T-cell (primary cell): ENCODE measurements at places on chromosomes 5 and 9.

GRCh38 chr9:74554751-74555419, 57.8 kb downstream of the RORB start:
- DNase-seq: no peak

DNA sequence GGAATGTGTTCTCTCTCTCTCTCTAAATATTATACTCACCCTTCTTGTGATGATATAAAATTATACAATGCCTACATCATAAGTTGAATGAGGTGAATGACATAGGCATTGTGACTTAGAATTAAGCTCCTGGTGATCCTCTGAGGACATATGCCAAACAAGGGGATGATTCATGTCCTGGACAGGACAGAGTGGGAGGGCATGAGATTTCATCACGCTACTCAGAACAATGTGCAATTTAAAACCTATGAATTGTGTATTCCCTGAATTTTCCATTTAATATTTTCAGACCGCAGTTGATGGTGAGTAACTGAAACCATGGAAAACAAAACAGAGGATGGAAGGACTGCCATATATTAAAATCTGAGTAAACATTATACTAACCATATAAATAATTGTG, 782.2 kb upstream of the NUDT12 start:
- DNase-seq: no peak

DNA sequence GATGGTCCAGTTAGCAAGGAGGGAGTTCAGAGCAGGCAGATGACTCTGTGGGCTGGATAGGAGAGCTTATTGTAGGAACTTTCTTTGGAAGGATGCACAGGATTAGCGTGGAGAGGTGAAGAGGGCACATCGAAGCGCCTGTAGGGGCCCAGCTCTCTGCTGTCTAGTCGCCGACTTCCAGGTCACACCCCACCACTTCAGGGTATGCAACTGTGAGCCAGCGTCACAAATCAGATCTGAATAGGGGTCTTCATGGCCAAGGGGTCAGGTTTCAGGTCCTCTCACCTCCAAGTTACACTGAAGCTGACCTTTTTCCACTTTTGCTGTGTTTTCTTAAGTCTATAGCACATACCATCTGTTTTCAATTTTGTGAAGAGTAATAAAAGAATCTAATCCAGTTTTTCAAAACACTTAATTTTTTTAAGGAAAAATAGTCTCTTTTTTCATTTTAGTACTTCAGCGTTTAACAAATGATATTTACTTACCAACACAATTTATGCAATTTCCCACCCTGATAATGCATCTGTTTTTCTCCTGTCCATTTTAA, 364.2 kb upstream of the CLINT1 start:
- DNase-seq: no peak

GRCh38 chr9:81183761-81184160, 505.6 kb downstream of the TLE1 start:
- no peak for DNase-seq

GRCh38 chr5:156956321-156956720, 6.7 kb downstream of the TIMD4 start:
- DNase-seq: no peak

DNA sequence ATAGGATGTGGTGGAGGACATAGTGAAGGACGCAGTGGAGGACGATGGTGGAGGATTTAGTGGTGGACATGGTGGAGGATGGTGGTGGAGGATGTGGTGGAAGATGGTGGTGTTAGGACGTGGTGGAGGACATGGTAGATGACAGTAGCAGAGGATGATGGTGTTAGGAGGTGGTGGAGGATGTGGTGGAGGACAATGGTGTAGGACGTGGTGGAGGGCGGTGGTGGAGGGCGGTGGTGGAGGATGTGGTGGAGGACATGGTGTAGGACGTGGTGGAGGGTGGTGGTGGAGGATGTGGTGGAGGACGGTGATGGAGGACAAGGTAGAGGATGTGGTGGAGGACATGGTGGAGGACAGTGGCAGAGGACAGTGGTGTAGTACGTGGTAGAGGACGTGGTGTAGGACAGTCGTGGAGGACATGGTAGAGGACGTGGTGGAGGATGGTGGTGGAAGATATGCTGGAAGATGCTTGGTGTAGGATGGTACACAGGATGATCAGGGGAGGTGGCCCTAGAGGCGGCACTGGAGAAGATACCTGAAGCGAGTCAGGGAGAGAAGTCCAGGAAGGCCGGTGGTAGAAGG, 68.7 kb downstream of the S1PR3 start:
- no peak for DNase-seq

DNA sequence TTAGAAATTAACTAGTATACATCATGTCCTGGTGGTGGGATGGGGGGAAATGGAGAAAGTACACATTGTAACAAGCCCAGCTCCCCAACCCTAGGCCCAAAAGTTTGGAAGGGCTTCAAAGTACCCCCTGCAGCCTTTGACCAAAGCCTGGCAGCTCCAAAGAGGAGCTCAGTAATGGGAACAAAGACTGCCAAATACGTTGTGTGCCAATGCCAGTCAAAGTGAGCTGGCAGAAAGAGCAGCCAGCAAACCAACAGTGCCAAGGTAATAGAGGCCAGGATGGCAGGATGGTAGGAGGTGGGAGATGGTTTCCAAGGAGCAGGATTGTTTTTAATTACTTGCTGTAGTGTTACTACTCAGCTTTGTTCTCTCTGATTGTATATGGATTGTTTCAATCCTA, 248.3 kb downstream of the COX7C start:
- DNase-seq: no peak

GRCh38 chr9:135243201-135244190, 156.0 kb downstream of the OLFM1 start:
- DNase-seq: no peak

DNA sequence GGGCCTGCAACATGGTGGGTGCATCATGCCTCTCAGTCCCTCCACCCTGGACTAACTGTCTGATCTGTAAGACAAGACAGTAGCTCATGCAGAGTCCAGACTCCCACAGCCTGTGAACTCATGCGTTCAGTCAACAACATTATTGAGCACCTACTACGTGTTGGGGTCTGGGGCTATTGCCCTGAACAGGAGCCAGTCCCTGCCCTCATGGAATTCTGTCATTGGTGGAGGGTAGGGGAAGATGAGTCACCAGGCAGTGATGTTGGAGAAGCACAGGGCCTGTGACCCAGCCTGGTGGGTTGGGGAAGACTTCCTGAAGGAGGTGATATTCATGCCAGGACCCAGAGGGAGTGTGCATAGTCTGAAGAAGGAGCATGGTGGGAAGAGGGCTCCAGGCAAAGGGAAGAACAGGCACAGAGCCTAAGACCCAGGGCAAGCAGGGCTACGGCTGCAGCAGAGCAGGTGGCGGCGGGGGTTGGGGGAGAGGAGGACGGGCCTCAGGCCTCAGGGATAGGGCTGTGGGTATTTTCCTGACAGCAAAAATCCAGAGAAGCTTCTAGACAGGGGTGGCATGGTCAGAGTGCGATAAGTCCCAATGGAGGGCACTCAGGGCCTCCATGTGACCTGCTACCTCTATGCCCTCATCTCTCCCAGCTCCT, 26.7 kb upstream of the PSD2 start:
- no peak for DNase-seq

DNA sequence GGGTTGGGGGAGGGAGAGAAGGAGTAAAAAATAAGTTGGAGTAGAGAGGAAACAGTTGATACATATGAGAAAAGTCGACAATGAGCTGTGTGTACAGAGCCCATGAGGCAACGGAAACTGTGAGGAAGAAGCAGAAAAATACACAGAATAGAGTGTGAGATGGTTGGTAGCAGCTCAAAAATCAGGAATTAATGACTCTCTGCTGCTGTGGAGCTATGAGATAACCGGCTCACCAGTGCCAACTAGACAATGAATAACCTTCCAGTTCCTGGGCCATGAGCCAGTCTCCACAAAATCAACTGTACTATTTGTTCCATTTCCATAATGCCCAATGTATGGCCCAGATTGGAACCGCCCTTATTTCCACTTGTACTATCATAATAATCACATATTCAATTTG, 53.1 kb upstream of the NREP start:
- no peak for DNase-seq

DNA sequence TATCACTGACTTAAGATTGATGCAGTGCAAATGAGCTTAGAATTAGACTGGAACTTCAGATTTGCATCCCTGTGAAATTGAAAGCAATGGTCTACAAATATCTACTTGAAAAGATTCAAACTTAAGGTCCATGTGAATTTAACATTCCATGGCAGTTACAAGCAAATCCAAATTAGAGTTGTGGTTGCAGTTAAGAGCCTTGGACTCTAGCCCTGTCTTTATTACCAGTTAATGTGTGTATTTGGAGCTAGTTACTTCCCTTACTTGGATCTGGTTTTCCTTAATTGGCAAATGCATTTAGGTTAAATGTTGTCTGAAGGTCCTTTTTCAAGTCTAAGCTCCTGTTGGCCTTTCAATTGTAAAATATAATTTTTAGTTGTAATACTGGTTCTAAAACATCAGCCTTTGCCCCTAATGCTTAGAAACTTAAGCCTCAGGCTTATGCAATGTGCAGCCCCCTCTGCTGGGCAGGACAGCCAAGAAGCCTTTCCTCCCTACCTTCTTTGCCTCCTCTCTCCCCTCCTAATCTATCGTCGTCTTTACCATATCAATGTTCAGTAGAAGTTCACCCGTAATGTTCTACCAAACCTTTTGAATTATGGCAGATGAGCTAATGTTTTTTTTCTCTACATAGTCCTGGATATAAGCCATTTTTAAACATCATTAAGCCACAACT, 59.5 kb downstream of the ERMP1 start:
- DNase-seq: no peak

DNA sequence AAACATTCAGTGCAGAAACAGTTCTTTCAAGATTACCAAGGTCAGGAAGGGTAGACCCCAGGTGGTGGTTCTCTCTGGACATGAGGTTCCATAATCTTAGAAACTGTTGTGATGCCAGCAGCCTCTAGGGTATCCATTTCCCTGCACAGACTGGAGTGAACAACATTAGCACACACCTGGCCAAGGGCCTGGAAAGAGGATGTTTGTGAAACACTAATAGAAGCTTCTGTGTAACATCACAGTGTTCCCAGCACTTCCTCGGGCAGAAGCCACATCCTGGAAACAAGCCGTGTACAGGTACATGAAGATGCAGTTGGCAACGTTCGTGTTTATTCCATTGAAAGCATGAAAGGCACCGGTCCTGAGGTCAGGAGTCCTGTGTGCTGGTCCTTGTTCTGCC, 598.2 kb upstream of the KLF4 start:
- DNase-seq: no peak

DNA sequence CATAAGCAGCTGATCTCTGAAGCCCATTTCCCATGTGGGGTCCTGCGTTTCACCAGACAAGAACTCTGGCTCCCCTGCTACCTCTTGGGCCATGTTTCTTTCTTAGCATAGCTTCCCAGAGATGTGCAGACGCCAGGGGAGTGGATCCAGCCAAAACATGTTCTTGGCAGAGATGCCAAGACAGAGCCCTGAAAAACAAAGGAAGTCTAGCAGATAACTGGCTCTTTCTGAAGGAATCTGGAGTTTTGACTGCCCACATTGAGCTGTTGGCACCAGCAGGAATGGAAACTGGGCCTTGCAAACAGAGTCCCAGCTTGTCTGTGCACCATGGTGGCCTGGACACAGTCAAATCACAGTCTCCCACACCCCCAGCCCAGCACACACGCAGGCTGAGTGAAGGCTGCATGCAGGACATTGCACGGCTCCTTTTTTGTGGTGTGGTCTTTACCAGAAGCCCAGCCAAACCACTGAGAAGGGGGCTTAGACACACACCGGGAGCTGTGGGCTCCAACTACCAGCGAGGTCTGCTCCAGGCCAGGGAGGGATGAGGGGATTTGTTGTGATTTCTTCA, 114.7 kb downstream of the SNX18 start:
- no peak for DNase-seq

GRCh38 chr9:129776938-129777768, 24.3 kb upstream of the PTGES start:
- peak; percentile 60 for DNase-seq
